ENCODE measurements at places on chromosomes 1 and 21. TPM values are rescaled to one million over a fixed set of nuclear protein-coding genes. Genes with fewer than 3 reads are reported as not detected.

DNA sequence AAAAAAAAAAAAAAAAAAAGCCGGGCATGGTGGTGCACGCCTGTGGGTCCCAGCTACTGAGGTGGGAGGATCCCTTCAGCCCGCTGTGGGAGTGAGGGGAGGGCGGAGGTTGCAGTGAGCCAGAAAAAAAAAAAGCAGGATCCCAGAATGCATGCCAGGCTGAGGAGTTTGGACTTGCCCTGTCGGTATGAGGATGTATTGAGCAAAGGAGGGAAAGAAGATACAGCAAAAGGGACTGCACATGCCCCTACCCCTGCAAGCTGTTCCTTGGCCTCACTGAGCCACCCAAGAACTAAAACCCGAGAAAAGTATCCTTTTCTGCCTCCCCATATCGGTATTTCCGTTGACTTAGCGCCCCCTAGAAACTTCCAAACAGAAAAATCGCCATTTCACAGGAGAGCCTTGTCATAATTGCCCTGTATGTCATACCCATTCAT lies 1.3 kb upstream of the GPATCH4 start:
- DNase-seq = no peak
- H3K27me3 ChIP-seq = peaks cover 3% of the 10 kb centered on the region
- H3K27ac ChIP-seq = no peak overlapping the region

DNA sequence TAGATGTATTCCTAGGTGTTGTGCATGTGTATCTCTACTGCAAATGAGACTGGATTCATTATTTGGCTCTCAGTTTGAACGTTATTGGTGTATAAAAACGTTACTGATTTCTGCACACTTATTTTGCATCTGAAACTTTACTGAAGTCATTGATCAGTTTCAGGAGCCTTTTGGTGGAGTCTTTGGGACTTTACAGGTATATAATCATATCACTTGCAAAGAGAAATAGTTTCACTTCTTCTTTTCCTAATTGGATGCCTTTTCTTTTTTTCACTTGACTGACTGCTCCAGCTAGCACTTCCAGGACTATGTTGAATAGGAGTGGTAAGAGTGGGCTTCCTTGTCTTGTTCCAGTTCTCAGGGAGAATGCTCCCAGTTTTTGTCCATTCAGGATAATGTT lies 252.2 kb downstream of the SMYD3 start:
- no peak overlapping the region for H3K4me3 ChIP-seq
- peaks cover 12% of the 10 kb centered on the region for H3K36me3 ChIP-seq
- H3K4me1 ChIP-seq = no peaks in the 10 kb centered on the region
- H3K27ac ChIP-seq = no peak overlapping the region
- no peak for DNase-seq

DNA sequence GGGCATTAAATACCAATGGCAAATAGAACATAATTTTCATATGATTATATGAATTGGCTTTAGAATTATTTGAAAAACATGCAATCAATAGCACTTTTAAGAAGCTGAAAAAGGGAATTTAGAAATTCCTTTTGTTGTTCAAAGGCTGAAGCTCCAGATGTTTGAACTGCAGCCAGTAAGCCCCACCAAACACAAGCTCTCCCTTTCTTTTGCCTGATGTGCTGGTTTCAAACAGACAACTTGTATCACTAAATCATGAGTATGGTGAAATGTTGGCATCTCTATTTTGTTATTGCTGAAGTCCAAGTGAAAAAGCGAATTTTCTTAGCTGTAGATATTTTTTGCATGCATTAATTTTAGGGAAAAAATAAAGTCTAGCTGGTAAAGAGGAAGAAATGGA lies 27.5 kb upstream of the NCAM2 start:
- H3K36me3 ChIP-seq = no peaks in the 10 kb centered on the region
- no peak overlapping the region for H3K4me3 ChIP-seq
- H3K27me3 ChIP-seq = no peaks in the 10 kb centered on the region
- H3K4me1 ChIP-seq = peaks cover 15% of the 10 kb centered on the region

The APOBEC4 gene
- total RNA-seq = not detected

- H3K4me3 ChIP-seq = no peak overlapping the region
- H3K27ac ChIP-seq = no peak overlapping the region
- no peak for DNase-seq
- H3K4me1 ChIP-seq = peaks cover 24% of the 10 kb centered on the region
- H3K27me3 ChIP-seq = no peaks in the 10 kb centered on the region
Observed at GRCh38 chr1:8886589-8886988, 8.1 kb upstream of the ENO1 start.

- no peaks in the 10 kb centered on the region for H3K36me3 ChIP-seq
- H3K4me3 ChIP-seq = peak overlapping the region; percentile 91
- peaks cover 7% of the 10 kb centered on the region for H3K27me3 ChIP-seq
- H3K4me1 ChIP-seq = peaks cover 21% of the 10 kb centered on the region
Observed at GRCh38 chr1:89763649-89763986, 57.2 kb upstream of the LRRC8D start.

GRCh38 chr1:47926461-47926999 lies 70.7 kb downstream of the TRABD2B start:
- H3K27me3 ChIP-seq = no peaks in the 10 kb centered on the region
- H3K4me3 ChIP-seq = no peak overlapping the region
- H3K4me1 ChIP-seq = no peaks in the 10 kb centered on the region
- no peak overlapping the region for H3K27ac ChIP-seq
- DNase-seq = no peak
- H3K36me3 ChIP-seq = no peaks in the 10 kb centered on the region

The HAO2 gene
- total RNA-seq = not detected

- no peak for DNase-seq
- no peaks in the 10 kb centered on the region for H3K36me3 ChIP-seq
- H3K4me1 ChIP-seq = peaks cover 8% of the 10 kb centered on the region
- no peaks in the 10 kb centered on the region for H3K27me3 ChIP-seq
- no peak overlapping the region for H3K27ac ChIP-seq
- no peak overlapping the region for H3K4me3 ChIP-seq
Observed at GRCh38 chr1:59199147-59199546, 97.7 kb upstream of the FGGY start.

DNA sequence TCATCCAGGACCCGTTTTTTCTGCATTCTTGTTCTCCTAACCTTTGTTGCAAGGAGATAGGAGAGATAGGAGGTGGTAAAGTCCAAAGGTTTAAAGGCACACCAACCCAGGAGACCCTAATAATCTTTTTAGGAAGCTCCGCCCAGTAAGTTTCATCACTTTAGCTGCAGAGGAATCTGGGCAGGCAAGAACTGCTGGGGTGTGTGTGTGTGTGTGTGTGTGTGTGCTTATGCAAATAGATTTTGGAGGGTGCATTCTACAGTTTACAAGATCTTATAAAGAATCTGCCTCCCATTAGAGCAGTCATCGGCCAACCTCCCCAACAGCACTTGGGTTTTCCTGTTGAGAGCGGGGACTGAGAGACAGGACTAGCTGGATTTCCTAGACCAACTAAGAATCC lies 3.9 kb upstream of the IL10 start:
- peak; percentile 18 for DNase-seq
- H3K27me3 ChIP-seq = peaks cover 27% of the 10 kb centered on the region
- H3K4me3 ChIP-seq = no peak overlapping the region
- no peak overlapping the region for H3K27ac ChIP-seq
- H3K4me1 ChIP-seq = no peaks in the 10 kb centered on the region

The KIF2C gene
- total RNA-seq = 17.3 TPM

The UTS2 gene
- not detected for total RNA-seq

- H3K4me1 ChIP-seq = peaks cover 26% of the 10 kb centered on the region
- H3K27me3 ChIP-seq = peaks cover 5% of the 10 kb centered on the region
- DNase-seq = peak; percentile 95
- H3K36me3 ChIP-seq = peaks cover 28% of the 10 kb centered on the region
- H3K27ac ChIP-seq = peak overlapping the region; percentile 98
- H3K4me3 ChIP-seq = peak overlapping the region; percentile 96
Observed at GRCh38 chr1:154559466-154560044, 1.1 kb upstream of the UBE2Q1 start.

DNA sequence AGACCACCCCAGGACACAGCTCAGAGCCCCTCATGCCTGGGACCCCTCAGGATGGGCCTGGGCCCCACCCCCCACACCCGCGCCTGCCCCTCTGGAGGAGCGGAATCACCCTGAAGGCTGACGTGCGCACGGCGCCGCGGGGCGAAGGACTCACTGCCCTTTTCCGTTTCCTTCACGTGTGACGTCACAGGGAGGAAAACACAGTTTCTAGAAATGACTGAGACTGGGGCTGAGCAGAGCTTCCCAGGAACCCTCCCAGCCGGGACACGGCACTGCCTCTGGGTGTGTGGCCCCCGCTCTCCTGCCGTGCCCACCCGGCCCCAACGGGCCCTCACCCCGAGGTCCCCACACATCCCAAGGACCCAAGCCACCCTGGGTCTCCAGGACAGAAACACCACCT lies 5.4 kb upstream of the TNFRSF4 start:
- H3K27me3 ChIP-seq = 0 out of 2 replicates have a peak, but pooled peaks cover 1% of the 10 kb centered on the region
- no peak overlapping the region for H3K4me3 ChIP-seq
- H3K27ac ChIP-seq = no peak overlapping the region
- H3K36me3 ChIP-seq = peaks cover 23% of the 10 kb centered on the region
- H3K4me1 ChIP-seq = no peaks in the 10 kb centered on the region

DNA sequence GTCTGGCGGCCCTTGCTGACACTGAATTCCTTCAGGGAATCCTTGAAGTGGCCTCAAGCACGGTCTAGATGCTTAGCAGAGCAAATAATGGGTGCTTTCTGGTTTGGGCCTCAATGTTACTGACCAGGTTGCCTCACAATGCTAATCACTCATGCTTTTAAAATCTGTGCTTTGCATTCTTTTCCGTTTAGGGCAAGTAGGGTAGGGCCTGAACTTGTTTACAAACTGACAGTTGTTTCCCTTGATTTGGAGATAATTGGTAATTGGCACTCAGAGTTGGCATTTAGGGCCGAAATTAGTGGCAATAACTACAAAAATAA lies 1.4 kb downstream of the VPS13D start:
- peak overlapping the region; percentile 70 for H3K27ac ChIP-seq
- peak overlapping the region; percentile 90 for H3K4me3 ChIP-seq
- H3K27me3 ChIP-seq = no peaks in the 10 kb centered on the region
- no peaks in the 10 kb centered on the region for H3K36me3 ChIP-seq

GRCh38 chr1:43451157-43451591 lies 2.6 kb downstream of the HYI start:
- DNase-seq = no peak
- peaks cover 44% of the 10 kb centered on the region for H3K4me1 ChIP-seq
- peaks cover 63% of the 10 kb centered on the region for H3K36me3 ChIP-seq
- peaks cover 20% of the 10 kb centered on the region for H3K27me3 ChIP-seq
- no peak overlapping the region for H3K4me3 ChIP-seq
- H3K27ac ChIP-seq = peak overlapping the region; percentile 59

- peaks cover 27% of the 10 kb centered on the region for H3K27me3 ChIP-seq
- H3K27ac ChIP-seq = no peak overlapping the region
- no peak overlapping the region for H3K4me3 ChIP-seq
- DNase-seq = no peak
- H3K4me1 ChIP-seq = peaks cover 16% of the 10 kb centered on the region
Observed at GRCh38 chr1:151495316-151495715, 15.9 kb upstream of the CGN start.

DNA sequence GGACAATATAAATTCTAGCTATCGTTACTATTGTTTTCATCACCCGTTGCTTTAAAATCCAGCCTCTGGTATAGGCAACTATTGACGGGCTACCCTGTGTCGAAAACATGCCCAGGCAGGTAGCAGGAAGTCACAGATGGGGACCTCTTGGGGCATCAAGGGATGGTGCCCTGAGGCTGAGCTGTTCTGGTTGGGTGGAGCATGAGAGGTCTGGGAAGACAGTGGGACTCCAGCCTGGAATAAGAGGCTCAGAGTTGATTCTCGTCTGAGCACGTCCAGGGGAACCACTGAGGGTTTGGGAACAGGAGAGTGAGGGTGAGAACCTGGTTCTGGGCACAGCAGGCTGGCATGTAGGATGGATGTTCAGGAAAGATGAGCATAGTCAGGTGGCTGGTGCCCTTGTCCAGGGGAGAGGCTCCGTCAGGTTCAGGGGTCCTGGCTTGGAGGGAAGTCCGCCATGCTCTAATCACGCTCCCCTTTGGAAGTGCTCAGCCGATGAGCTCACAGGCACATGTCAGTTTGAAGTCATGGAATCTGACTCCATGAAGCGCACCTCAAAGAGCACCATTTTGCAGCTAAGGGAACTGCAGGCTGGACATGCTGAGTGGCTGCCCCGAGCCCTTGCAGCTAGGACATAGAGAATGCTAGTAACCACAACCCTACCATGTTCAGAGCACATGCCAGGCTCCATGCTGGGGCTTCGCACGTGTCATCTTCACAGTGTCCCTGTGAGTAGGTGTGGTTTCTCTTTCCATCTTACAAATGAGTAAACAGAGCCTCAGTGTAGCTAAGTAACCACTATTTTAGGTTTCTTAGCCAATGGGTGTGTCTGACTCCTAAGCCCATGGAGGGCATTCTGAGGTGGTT lies 21.0 kb downstream of the PCSK9 start:
- no peak overlapping the region for H3K4me3 ChIP-seq
- H3K27me3 ChIP-seq = peaks cover 27% of the 10 kb centered on the region
- no peak overlapping the region for H3K27ac ChIP-seq

DNA sequence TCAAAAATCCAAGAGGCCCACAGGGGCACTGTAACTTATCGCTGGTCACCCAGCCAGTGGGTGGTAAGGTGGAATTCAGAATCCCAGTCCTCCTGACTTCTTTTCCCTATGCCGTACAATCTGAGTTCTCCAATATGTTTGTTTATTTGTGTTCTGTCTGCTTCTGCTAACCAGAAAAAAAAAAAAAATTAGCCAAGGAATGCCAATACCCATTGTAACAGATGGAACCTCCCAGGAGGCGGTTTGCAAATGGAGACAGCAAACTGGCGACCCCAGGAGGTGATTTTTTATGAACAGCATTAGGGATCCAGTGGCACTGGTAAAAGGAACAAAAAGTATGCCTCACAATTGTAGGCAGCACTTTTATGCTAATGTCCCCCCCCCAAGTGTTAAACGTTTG lies 189.0 kb upstream of the FGGY start:
- DNase-seq = no peak
- H3K4me1 ChIP-seq = peaks cover 3% of the 10 kb centered on the region
- H3K27me3 ChIP-seq = peaks cover 2% of the 10 kb centered on the region
- no peak overlapping the region for H3K27ac ChIP-seq
- no peaks in the 10 kb centered on the region for H3K36me3 ChIP-seq

- H3K36me3 ChIP-seq = no peaks in the 10 kb centered on the region
- H3K4me3 ChIP-seq = no peak overlapping the region
- no peaks in the 10 kb centered on the region for H3K27me3 ChIP-seq
- H3K4me1 ChIP-seq = no peaks in the 10 kb centered on the region
- DNase-seq = no peak
Observed at GRCh38 chr21:30831194-30831765, 1.7 kb upstream of the KRTAP7-1 start.

The GBP3 gene
- total RNA-seq = 29.8 TPM

DNA sequence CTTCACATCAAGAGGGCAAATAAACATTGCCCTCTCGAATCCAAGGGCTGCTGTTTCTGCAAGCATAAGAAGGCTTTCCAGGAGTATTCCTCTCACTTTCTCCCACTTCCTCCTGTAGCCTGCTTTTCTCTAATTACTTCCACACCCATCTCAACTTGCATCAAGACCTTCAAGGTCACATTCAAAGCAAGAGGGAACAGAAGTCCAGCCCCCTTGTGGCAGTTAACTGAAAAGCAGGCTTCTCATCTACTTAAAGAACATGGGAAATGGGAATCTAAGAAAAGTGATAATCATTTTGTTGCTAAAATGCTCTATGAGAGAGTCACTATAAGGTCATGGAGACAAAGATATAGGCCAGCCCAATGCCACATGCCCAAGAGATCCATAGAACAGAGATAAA lies 874.4 kb downstream of the KCNT2 start:
- no peaks in the 10 kb centered on the region for H3K27me3 ChIP-seq
- H3K4me1 ChIP-seq = peaks cover 34% of the 10 kb centered on the region
- peaks cover 20% of the 10 kb centered on the region for H3K36me3 ChIP-seq
- DNase-seq = no peak
